ENCODE measurements at places on chromosomes 13 and 19.

- DNase-seq = no peak
Observed at GRCh38 chr13:113627136-113627535, 30.9 kb downstream of the ATP4B start.

GRCh38 chr19:322616-323015 is 22.0 kb downstream of the MIER2 start:
- DNase-seq = no peak

- no peak for DNase-seq
Observed at GRCh38 chr13:110351636-110352420, 44.7 kb downstream of the COL4A2 start.

GRCh38 chr13:74168263-74168675 is 34.1 kb upstream of the KLF12 start:
- no peak for DNase-seq

DNA sequence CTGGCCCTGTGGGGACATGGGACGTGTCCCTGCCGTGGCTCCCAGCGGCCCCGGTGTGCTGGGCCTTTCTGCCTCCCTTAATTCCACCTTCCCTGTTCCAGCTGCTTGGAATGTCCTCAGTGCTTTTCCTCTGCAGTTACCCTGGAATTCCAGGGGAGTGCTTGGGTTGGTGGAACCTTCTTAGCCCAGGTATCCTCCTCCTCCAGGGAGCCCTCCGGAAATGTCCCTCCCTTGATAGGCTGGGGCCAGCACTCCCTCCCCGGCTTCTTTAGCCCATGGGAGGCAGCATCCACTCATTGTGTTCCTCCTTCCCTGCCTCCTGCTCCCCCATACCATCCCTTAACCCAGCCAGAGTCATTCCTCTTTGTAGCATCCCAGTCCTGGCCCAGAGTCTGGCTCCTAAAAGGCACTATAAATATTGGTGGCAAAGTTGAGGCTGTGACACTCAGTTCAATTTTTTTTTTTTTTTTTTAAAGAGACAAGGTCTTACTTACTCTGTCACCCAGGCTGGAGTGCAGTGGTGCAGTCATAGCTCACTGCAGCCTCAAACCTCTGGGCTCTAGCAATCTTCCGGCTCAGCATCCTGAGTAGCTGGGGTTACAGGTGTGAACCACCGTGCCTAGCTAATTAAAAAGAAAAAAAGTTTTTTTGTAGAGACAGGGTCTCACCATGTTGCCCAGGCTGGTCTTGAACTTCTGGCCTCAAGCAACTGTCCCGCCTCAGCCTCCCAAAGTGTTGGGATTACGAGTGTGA is 13.7 kb upstream of the SLC7A10 start:
- DNase-seq = no peak

DNA sequence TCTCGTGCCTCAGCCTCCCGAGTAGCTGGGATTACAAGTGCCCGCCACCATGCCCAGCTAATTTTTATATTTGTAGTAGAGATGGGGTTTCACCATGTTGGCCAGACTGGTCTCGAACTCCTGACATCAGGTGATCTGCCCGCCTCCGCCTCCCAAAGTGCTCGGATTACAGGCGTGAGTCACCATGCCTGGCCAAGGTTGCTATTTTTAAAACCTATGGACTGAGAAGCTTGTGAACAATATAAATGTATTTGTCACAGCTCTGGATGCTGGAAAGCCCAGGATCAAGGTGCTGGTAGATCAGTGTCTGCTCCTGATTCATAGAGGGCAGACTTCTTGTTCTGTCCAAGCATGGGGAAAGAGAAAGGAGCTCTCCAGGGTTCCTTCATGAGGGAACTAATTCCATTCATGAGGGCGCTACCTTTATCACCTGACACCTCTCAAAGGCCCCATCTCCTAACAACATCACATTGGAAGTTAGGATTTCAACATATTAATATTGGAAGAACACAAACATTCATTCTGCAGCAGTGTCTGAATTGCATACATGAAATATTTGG is 16.1 kb downstream of the CARD8 start:
- no peak for DNase-seq

DNA sequence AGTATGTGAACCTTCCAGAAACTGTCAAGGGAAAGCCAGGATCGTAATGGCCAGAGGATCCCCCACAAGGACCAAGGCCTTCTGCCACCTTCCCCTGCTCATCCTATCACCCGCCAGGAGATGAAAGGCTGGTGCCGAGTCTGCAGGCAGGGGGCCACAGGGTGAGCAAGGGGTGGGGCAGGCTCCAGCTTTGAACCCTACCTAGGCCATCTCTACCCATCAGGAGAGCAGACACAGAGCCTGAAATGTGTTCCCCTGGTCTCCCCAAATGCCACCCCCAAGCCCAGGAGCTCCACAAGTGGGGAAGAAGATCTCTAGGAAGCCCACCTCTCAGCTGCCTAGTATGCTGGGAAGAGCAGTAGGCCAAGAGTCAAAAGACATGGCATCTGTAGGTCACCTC is 95.1 kb downstream of the KCTD15 start:
- DNase-seq = no peak

DNA sequence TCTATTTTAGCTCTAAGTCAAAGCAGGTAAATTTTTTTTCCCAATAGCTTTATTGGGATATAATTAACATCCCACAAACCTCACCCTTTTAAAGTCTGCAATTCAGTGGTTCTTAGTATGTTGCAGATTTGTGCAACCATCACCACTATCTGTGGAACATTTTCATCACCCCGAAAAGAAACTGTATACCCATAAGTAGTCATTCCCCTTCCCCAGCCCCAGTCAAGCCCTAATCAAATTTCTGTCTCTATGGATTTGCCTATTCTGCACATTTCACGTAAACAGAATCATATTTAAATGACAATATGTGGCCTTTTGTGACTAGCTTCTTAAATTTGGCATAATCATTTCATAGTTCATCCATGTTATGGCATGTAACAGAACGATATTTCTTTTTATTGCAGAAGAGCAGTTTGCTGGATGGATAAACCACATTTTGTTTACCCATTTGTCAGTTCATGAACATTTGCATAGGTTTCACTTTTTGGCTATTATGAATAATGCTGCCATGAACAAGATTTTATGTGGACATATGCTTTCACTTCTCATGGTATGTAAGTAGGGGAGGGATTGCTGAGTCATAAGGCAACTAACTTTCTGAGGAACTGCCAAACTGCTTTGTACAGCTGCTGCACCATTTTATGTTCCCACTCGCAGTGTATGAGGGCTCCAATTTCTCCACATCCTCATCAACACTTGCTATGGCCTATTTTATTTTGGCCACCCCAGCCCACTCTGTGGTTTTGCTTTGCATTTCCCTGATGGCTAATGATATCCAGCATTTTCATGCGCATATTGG is 10.9 kb downstream of the SLC46A3 start:
- DNase-seq = no peak

DNA sequence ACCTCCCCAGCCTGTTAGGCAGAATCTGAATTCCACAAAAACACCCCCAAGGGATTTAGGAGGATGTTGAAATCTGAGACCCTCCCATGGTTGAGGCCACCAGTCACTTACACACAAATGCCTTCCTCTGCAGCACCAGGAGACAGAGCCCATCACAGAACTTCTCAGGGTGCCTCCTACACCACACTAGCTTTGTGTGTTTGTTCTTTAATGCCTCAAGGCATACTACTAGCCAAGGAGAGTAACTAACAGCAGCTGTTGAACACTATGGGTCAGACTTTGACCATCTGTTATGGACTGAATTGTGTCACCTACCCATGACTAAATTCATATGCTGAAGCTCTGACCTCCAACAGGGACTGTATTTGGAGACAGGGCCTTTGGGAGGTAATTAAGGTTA is 9.5 kb upstream of the MED26 start:
- no peak for DNase-seq

- no peak for DNase-seq
Observed at GRCh38 chr13:34867590-34867989, 74.5 kb upstream of the NBEA start.

- DNase-seq = no peak
Observed at GRCh38 chr19:29566496-29567054, 39.5 kb upstream of the POP4 start.

- DNase-seq = no peak
Observed at GRCh38 chr13:95083758-95084157, 217.5 kb downstream of the ABCC4 start.

DNA sequence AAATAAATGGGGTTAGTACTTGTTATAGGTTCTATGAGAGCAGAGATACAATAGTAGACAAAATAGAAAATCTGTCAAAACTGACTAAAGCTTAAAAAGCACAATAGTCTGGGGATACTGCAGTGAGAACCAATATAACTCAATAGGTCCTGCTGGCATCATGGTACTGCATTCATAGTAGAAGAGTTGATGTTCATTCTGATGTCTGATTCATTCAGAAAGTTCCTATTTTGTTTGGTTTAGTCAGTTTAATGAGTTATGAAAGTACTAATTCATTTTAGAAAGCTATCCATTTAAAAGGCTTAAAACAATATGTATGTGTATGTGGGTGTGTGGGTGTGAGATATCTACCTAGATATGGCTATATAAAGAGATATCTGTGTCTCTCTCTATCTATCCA is 152.8 kb downstream of the LHFPL6 start:
- no peak for DNase-seq

DNA sequence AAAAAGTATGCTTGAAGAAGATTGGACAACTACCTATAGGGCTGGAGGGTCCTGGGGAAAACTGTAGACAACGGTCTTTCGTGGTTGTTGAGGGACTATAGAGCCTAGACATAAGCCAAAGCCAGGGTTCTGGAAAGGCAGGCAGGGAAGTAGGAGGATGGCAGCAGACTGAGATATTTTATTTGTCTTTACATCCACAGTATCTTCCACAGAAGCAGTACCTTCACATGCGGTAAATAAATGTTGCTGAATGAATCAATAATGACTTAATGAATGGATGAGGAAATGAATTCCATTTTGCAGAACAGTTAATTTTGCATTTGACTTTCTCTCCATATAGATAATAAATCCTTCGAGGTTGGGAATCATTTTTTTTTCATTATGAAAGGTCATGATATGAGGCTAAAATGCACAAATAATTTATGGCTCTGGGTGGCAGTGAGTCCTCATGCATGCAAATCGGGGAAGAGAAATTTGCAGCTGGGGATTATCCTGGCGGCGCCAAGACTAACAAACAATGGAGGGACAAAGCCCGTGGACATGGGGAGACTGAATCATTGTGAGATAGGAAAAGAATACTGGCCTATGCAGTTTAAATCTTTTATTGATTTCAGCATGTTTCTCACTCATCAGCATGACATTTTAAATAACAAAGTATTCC is 102.0 kb downstream of the ERCC5 start:
- no peak for DNase-seq

DNA sequence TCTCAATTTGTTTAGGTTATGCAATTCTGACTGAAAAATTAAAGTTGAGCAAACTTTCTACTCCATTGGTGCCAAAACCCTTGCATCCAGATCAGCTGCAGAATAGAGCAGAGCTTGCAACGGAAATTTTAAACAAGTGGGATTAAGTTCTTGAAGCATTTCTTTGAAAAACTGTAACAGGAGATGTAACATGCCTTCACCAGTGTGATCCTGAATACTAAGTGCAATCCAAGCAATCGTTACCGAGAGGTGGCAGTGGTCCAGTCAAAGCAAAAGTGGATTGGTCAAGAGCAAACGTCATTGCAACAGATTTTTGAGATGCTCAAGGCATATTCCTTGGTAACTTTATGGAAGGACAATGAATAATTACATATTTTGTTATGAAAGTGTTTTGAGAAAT is 841.1 kb upstream of the SLITRK5 start:
- DNase-seq = no peak

GRCh38 chr19:49930483-49931011 is 1.2 kb upstream of the NUP62 start:
- DNase-seq = no peak
